ENCODE measurements at places on chromosomes 1 and 21. TPM values are rescaled to one million over a fixed set of nuclear protein-coding genes. Genes with fewer than 3 reads are reported as not detected.

Gene MMP23B
- polyA plus RNA-seq = 22.6 TPM

Gene PLPP3
- polyA plus RNA-seq = 118 TPM

Gene LRRC7
- 7.9 TPM for polyA plus RNA-seq

DNA sequence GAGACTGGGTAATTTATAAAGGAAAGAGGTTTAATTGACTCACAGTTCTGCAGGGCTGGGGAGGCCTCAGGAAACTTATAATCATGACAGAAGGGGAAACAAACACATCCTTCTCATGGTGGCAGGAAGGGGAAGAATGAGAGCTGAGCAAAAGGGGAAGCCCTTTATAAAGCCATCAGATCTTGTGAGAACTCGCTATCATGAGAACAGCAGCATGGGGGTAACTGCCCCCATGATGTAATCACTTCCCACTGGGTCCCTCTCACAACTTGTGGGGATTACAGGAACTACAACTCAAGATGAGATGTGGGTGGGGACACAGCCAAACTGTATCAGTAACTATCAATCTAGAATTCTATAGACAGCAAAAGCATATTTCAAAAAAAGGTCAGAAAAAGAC lies 64.7 kb upstream of the ACTRT2 start:
- DNase-seq = no peak

- no peak for DNase-seq
These were observed 113.6 kb upstream of the TIAM1 start for GRCh38 chr21:31457675-31458074.

GRCh38 chr1:6577831-6578525 lies 1.8 kb upstream of the ZBTB48 start:
- DNase-seq = no peak

Gene ETV3L
- not detected for polyA plus RNA-seq

DNA sequence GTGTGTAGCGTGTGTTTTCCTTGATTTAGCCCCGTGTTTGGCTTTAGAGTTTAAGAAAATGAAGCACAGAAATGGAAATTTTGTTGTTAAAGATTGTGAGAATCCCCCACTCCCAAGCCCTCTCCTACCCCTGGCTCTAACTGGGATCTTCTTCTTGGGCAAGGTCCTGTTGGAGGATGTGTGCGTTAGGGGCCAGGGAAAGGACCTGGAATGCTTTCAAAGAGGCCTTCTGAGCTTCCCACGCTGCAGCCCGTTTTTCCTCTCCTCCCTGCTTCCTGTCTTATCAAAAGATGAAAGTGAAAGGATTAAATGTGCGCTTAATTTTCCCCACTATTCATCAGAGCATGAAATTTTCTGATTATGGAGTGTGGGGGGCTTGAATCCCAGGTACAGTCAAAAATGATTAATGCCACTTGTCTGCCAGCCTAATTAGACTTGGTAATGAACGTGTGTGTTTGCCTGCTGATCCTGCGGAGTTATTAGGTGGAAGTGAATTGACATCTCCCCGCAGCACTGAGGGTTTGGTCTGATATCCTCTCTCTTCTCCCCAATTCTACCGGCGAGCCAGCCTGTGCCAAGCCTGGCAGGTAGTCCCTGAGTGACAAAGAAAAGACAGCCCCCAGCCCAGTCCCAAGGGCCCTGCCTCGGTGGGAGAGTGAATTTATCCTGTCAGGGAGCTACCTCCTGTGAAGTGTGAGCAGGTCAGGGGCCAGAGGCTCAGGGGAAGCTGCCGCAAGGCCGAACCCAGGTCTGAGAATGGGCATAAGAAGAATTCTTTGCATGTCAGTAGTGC lies 4.9 kb downstream of the RASSF5 start:
- DNase-seq = no peak

GRCh38 chr1:221411283-221411682 lies 330.6 kb downstream of the DUSP10 start:
- no peak for DNase-seq

GRCh38 chr1:154784924-154785531 lies 85.1 kb downstream of the KCNN3 start:
- DNase-seq = no peak

Gene CDCP2
- 0.10 TPM for polyA plus RNA-seq

DNA sequence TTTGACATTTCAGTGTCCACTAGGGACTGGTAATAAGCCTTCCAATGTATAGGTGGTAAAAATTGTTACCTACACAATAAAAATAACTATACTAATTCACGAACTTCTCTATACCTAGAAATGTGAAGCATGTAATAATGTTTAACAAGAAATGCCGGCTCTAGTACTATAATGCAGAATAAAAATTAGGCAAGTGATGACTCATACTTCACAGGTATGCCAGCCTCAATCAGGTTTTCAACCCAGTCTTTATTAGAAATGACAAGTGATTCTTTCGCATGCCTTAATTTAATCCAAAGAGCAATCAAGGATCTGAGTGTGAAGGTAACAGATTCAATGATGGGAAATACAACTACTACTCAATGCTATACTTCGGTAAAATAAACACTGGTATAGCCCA lies 134.9 kb downstream of the RERE start:
- no peak for DNase-seq

- no peak for DNase-seq
These were observed 11.2 kb downstream of the URB1 start for GRCh38 chr21:32381571-32381970.

Gene ESPN
- polyA plus RNA-seq = 21.5 TPM

- no peak for DNase-seq
These were observed 5.8 kb downstream of the CSRP1 start for GRCh38 chr1:201501144-201501543.

Gene C8B
- polyA plus RNA-seq = not detected

DNA sequence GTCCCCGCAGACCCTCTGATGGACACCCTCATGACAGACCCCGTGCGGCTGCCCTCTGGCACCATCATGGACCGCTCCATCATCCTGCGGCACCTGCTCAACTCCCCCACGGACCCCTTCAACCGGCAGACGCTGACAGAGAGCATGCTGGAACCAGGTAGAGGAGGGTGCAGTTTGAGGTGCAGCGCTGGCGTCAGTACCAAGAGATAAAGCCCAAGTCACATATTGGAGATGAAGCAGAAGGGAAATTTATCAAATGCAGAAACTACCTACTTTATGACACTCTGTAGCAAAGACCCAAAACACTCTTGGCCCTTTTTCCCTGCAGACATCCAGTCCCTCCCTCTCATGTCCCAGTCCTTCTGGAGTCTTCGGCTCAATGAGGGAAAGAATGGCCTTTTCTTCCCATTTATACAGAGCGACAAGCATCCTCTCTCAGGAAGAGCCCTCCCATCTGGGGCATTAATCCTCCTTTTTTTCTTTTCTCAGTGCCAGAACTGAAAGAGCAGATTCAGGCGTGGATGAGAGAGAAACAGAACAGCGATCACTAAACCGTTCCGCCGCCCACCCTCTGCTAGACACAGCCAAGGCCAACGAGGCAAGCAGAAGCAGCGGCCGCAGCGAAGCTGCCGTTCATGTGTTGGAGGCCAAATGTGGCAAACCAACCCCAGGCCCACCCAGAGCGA lies 30.8 kb upstream of the KIF1B start:
- no peak for DNase-seq

DNA sequence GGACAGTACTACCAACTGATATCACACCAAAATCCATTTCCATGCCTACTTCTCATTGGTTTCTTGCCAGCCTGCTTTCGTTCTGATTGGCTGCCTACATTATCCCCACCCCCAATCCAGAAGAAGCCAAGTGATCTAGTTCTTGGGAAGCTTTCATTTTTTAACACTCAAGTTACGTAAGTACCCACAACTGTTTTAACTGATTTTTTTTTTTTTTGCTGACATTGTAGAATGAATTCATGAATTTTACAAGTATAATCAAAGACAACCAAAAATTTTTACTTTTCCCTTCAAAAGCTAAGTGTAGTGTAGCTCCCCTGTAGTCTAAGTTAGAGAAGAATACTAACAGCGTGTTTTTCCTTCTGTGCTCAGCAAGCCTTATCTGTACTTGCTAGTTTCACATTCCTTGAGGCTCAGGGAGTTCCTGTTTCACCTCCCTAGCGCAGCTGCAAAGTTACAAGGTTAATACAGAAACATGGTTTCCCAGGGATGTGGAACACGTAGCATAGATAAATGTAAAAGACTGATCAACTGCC lies at the start of gene SLC9C2:
Gene SLC9C2, minus strand, starts transcription at position 17 of the 536 bp plus-strand sequence. CDS start 1,296 bp downstream, outside the sequence.
- no peak for DNase-seq

DNA sequence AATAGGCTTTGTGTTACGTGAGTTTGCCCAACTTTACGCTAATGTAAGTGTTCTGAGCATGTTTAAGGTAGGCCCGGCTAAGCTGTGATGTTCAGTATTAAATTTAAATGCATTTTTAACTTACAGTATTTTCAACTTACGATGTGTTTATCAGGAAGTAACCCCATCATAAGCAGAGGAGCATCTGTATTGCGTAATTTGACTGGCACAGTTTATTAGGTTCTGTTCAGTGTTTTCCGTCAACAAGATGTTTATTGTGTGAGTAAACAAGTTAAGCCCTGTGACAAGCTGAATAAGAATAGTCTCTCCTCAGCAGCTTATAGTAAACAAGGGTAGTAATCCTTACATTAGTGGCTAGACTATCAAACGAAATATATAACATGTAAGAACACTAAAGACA lies 27.2 kb upstream of the SHISA4 start:
- no peak for DNase-seq

Gene NR5A2
- 1.8 TPM for polyA plus RNA-seq

Gene KLHDC7A
- polyA plus RNA-seq = 14.3 TPM

Gene OLFML3
- 109 TPM for polyA plus RNA-seq

DNA sequence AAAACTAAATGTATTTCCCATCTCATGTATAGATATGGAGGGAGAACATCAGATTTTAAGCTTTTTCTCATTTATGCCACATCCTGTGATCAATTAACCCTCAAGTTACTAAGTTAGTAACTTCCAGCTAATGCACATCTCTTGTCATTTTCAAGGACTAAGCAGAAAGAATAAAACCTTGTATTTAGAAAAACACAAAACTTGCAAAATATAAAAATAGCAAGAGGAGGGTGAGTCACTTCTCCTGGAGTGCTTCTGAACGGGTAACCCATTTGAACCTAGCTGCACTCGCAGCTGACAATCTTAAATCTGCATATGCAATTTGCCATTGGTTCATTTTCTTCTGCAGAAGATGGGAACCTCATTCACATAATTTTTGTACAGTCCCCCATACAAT lies 500.5 kb downstream of the SETD4 start:
- DNase-seq = no peak

DNA sequence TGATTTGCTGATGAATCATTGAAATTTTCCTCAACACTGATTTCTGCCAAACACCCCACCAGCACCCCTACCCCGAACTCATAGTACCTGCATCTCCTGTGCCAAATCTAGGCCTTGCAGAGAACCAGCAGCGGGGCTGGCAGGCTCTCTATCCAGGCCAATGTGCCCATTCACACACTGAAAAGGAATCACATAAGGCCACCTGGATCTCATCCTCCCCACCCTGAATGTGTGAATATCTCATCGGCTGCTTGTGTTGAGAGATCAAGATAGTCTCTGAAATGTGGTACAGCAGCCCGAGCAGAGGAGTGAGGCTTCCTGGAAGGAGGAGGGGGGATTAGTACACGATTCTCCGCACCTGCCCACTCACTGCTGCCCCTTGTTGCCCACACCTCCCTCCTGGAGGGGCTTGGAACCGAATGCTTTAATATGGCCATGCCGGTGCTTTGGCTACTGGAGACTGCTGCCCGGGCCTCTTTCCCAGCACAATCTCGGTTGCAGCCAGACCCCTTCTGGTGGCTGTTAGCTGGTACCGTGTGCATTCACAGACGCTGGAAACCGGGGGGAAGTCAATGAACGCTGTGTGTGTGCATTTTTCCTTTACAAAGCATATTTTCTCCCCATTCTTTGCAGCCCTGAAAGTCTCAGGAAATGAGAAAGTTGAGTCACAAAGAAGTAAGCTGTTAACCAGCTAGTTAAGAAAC lies 619.5 kb downstream of the MATN1 start:
- no peak for DNase-seq

Gene TP73
- 0.78 TPM for polyA plus RNA-seq

- no peak for DNase-seq
These were observed 33.9 kb upstream of the ZNF362 start for GRCh38 chr1:33222381-33222780.
